Mucosa of gallbladder (tissue), 1 donor: ENCODE measurements at places on chromosomes 4 and X. TPM values are rescaled to one million over a fixed set of nuclear protein-coding genes. Genes with fewer than 3 reads are reported as not detected.

DNA sequence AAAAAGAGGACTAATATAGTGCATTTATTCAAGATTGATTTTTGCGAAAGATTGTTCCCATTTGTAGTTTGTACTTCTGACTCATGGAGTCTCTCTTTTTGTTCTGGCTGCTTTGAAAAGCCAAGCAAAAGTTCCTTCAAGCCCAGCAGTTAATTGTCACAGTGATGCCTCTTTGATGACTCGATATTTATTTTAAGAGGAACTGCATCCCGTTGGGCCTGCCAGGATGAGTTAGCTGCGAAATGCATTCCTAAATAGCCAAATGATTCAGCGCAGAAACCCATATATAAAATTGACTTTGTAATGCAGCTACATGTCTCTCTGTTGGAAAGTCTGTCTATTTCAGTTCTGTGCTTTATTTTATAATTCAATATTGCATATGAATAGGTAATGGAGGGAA is 295.1 kb downstream of the GBA3 start:
- DNase-seq, result no peak

The NSUN7 gene
- 5.6 TPM for total RNA-seq

GRCh38 chr4:38149472-38149996 is 189.3 kb downstream of the PTTG2 start:
- no peak for DNase-seq

- no peak for DNase-seq
These were observed 30.2 kb downstream of the KIAA0232 start for GRCh38 chr4:6812766-6813165.

DNA sequence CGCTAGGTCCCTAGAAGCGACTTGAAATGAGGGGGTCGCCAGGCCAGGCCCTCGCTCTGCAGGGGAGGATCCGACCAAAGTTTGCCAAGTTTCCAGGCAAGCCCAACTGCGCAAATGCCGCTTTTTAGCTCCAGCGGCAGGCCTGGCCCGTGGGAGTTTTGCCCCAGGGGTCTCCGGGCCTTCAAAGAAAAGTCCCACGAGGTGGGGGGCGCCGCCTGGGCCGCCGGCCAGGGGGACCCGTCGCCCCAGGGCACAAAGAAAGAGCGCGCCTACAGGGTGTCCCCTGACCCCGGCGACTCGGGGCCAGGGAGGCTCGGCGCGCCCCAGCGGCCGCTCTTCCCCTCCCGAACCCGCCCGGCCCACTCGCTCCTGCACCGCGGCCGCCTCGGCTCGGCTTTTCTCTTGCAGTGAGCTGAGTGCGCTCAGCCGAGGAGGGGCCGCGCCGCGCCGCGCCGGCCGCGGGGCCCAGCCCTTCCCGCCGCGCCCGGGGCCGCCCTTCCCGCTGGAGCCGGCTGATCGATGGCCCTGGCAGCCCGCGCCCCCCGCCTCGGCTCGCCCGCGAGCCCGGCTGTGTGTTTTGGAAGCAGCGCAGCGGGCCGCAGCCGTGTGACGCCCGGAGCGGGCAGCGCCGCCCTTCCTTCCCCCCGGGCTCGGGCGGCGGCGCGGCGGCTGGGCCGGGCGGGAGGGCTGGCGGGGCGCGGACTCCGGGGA is 754 bp upstream of the KLF3 start:
- no peak for DNase-seq

- no peak for DNase-seq
These were observed 45.6 kb downstream of the SOD3 start for GRCh38 chr4:24840826-24841543.

The SOWAHB gene
- total RNA-seq, result 11.7 TPM

The FAM114A1 gene
- 80.6 TPM for total RNA-seq

The FGFBP2 gene
- total RNA-seq, result 0.58 TPM

DNA sequence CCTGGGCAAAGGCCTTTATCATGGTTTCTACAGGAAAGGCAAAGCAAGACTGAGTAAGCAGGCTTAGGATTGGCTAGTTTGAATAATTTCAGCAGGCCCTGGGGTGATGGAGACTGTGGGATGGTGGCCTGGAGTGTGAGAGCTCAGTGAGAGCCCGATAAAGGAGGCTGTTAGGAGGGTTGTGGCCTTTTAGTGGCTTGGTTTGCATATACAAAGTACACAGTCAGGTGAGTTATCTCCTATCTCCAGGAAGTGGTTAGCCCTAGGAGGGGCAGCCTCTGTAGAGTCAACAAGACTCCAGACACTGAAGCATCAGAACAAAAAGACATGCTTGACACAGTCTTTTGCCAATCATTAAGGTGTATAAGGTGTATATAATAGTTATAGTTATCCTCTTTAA is 157.2 kb downstream of the CFAP299 start:
- DNase-seq, result peak; percentile 14

The XAGE1A gene
- total RNA-seq, result not detected

The VEGFC gene
- 14.4 TPM for total RNA-seq

DNA sequence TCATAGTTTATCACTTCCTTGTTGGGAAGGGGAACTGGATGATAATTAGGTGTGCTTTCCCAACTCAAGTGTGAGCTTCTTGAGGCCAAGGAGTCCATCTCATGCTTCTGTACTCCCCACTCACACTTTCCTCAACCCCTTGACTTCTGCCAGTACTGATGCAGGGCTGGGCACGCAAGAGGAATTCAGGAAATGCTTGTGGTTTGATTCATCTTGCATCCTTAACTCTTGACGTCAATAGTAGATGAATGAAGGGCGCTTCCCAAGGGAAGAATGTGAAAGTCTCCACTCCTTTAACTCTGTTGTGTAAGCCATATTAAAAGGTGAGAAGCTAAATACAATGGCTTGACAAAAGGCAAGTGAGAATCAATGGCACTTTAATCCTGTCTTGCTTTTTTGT is 101.8 kb downstream of the AGTR2 start:
- DNase-seq, result peak; percentile 14

GRCh38 chr4:86926435-86927086 is 8.2 kb upstream of the AFF1 start:
- DNase-seq, result no peak

GRCh38 chr4:54149323-54149722 is 49.4 kb downstream of the GSX2 start:
- no peak for DNase-seq

The C4orf36 gene
- total RNA-seq, result 0.89 TPM

- DNase-seq, result no peak
These were observed 124.3 kb upstream of the MAMLD1 start for GRCh38 chrX:150238632-150239382.

The GASK1B gene
- 27.0 TPM for total RNA-seq

- no peak for DNase-seq
These were observed 114.4 kb downstream of the GLRA3 start for GRCh38 chr4:174714393-174715211.

DNA sequence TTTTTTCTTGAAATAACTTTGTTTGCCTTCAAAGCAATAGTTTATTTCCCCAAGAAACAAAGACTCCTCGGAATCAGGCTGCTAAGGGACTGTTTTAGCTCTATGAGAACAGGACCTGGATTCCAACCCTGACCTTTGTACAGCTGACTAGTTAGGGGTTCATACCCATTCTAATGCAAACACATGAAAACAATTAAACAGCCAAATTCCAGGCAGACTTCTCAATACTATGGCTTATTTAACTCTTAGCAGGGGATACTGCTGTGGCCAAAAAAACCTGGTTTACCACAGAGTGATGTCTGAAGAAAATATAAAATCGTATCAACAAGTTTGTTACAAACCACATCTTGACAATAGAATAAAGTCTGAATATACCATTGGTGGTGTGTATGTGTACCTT is 129.6 kb upstream of the INTU start:
- DNase-seq, result no peak

DNA sequence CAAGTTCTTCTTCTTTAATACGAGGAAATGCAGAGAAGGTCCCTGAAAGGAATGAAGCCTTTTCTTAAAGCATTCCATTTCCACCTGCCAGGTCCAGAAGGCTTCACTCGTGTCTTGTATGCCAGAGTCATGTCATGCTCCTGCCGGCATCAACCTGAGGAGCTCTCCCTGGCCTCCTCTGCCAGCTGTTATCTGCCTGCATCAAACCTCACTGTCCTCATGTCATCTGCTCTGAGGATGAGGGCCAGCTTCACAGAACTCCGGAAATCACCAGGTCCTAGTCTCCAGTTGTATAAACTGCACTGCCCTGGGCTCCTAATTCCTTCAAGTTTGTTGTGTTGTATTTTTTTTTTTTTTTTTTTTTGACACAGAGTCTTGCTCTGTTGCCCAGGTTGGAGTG is 20.0 kb upstream of the S100G start:
- DNase-seq, result no peak

The KLB gene
- not detected for total RNA-seq

The COX7B gene
- total RNA-seq, result 238 TPM

The EDA2R gene
- 1.9 TPM for total RNA-seq

The SOD3 gene
- 86.8 TPM for total RNA-seq

- no peak for DNase-seq
These were observed 86.0 kb downstream of the PAK3 start for GRCh38 chrX:111181951-111182350.

DNA sequence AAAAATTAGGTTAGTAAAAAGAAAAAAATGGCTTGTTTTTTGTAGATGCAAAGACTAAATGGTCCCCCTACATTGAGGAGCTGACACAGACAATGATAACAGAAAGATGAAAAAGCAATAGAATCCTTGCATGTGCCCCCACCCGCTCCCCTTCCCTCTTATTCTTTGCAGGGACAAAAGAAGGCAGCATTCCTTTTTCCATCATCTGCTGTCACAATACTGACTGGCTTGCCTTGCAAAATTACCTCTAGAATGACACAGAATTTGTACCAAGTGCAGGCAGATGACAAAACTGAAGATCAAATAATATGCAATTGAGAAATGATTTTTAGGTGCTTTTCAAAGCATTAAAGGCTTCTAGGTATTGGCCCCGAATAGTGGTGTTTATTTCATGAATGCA is 153.1 kb upstream of the AGA start:
- no peak for DNase-seq

DNA sequence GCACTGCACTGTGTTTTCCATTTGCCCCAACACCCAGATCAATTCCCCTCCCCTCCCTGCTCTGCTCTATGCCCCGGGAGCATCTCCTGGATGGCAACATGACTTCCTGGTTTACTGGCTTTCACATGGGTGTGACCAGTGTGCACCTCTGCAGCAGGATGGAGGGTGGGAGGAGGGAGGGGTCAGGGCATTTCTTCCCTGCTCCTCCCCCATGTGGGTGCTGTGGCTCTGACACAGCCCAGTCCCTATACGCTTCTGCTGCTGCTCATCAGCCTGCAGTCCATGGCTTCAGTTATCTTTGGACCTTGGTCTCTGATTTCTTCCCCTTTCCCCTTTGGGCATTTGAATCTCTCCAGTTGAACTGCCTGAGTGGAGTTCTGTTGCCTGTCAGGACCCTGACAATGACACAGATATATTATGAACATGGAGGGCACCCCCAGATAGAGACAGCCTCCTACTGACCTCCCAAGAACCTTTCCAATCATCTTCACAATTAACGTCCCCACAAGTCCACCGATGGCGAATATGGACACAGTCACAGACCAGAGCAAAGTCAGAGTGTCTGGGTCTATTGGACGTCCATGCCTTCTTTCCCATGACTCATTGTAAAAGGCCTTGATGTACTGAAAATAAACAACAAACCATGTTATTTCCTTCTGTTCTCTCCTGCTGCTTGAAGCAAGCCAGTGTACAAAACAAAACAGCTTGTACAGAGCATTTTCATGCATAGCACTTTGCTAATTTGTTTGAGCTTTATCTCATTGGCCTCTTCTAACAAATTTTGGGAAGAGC is 24.8 kb downstream of the SLC2A9 start:
- peak; percentile 36 for DNase-seq

GRCh38 chrX:124354648-124355047 is 8.3 kb downstream of the SH2D1A start:
- DNase-seq, result no peak

DNA sequence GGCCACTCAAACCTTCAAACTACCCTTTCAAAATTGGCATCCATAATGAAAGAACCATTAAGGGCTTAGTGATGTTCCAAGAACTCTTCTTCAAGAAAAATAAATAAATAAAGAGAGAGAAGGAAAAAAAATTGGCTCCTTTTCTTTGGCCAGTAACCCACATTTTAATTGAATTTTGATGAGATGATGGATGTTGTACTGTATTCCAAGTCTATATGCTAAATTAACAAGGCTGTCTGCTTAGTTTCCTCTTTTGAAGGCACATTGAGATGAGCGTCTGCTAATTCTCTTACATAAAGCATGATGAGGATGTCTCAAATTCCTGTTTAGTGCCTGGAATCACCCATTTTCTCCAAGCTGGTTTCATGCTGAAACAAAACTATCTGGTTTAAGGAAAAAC is 33.4 kb downstream of the PHOX2B start:
- DNase-seq, result no peak

GRCh38 chrX:150577174-150577573 is 8.8 kb downstream of the MTM1 start:
- no peak for DNase-seq

The PAGE1 gene
- not detected for total RNA-seq

GRCh38 chrX:134469486-134469885 is 9.5 kb downstream of the HPRT1 start:
- no peak for DNase-seq

DNA sequence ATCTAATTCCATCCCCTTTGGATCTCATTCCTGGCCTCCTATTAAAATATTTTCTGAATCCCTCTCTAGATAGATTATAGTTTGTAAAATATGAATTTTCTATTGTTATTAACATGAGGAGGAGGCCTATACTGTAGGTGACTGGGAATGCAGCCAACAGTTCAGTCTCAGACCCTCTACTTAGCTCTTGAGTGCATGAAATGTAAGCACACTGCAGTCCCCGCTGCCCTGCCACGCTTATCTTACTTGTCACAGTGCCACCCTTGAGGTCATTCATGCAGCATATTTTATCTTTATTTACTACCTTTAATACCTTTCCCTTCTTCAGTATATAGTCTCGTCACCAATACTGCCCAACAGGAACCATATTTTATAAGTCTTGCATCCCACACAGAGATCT is 151.0 kb downstream of the CAMK2D start:
- DNase-seq, result no peak
